Uterus (tissue), 4 donors: ENCODE measurements at places on chromosomes 11 and 22. TPM values are rescaled to one million over a fixed set of nuclear protein-coding genes. Genes with fewer than 3 reads are reported as not detected.

DNA sequence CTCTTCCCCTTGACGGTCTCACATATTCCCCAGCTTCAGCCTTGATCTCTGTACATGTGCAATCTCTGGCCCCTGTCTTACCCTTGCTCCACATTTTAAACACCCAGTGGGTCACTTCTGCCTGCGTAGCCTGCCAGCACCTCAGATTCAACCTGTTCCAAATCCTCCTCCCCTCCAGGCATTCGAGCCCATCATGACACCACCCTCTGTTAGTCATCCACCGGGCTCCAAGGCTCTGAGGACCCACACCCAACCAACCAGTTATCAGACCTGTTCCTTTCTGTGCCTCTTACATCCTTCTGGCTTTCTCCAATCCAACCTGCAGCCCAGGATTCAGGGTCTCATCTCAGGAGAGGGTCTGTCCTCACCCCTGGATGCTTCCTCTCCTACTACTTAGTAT lies 119.8 kb upstream of the TBCEL start:
- H3K4me3 ChIP-seq = no peak overlapping the region
- no peaks in the 10 kb centered on the region for H3K36me3 ChIP-seq
- no peak for DNase-seq
- no peaks in the 10 kb centered on the region for H3K27me3 ChIP-seq
- no peaks in the 10 kb centered on the region for H3K4me1 ChIP-seq

DNA sequence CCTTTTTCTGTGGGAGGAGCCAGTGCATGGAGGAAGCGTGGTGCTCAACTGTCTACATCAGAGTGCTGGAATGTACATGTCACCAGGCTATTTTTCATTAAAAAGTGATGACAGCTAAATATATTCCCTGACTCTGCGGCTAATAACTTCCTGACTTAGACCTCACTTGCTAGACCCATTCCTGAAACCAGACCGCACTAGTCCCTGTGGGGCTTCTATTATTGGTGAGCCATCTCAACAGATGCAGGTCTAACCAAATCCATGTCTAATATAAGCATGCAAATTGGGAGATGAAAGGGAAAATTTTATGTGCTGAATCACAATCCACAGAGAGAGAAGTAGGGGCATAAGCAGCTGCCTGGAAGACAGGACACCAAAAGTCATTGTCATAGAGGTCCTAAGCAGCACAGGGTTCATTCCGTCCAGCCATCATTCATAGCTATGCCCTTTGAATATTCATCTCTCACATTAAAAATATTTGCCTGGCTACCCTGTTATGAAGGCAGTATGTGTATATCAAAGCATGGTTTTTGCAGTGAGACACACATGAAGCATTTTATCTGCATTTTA lies 110.9 kb upstream of the BLID start:
- no peak overlapping the region for H3K27ac ChIP-seq
- H3K27me3 ChIP-seq = no peaks in the 10 kb centered on the region
- H3K36me3 ChIP-seq = no peaks in the 10 kb centered on the region
- no peak overlapping the region for H3K4me3 ChIP-seq

GRCh38 chr11:125393331-125393730 lies 102.7 kb downstream of the FEZ1 start:
- H3K27me3 ChIP-seq = no peaks in the 10 kb centered on the region
- H3K27ac ChIP-seq = no peak overlapping the region
- no peaks in the 10 kb centered on the region for H3K4me1 ChIP-seq
- H3K36me3 ChIP-seq = no peaks in the 10 kb centered on the region
- H3K4me3 ChIP-seq = no peak overlapping the region
- no peak for DNase-seq

DNA sequence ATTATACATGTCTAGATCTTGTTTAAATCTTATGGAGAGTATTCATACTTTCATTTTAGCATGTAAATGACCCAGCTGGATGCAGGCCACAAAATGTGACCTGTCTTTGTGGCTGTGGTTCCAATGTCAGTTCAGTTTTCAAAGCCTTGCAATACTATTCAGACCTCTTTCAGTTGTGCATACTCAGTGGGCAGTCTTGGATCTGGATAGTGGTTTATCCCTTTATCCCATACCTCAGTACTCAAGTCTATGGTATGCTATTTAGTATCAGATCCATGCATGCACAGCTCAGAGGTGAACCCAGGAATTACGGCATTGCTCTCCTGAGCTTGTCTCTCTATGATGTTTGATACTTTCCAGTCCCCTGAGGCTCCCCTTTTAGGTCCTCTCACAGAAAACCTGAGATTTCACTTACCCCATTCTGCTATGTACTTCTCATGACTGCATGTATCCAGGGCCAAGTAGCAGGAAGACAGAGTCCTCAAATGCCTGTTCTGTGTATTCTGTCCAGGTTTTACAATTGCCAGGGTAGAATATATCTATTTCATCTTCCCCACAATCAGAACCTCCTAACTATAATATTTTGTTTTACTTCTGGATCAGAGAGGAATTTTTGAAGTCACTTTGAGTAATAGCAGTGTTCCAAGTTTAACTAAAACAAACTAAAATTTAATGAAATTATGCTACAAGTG lies 6.9 kb upstream of the P4HA3 start:
- H3K27me3 ChIP-seq = no peaks in the 10 kb centered on the region
- DNase-seq = no peak
- H3K4me3 ChIP-seq = no peak overlapping the region
- no peaks in the 10 kb centered on the region for H3K36me3 ChIP-seq
- peak overlapping the region; percentile 55 for H3K27ac ChIP-seq

DNA sequence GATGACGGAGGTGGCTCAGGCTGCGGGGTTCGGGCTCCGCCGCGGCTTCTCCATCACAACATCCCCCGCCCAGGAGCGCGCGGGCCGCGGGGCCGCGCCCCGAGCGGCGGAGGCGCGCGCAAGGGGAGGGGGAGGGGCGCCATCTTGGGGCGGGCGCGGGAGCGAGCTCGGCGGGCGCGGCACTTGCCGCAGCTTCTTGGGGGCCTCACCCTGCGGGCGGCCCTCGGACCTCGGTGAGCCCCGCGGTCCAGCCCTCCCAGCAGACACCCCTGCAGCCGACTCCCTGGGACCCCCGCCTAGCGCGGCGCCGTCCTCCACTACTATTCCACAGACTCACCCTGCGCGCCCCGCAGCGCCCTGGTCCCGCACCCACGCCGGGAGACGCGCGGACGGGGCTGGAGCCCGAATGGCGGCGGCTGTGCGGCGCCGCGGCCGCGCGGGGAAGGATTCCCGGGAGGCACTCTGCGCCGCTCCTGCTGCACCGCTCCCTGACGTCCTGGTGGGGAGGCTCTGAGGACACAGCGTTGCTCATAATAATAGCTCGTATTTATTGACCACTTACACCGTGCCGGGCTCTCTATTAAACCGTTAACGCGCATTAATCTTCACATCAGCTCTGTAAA lies at the start of gene APBB1:
APBB1 (minus strand) TSS at position 86 of the 623 bp plus-strand sequence. CDS start 7,747 bp downstream, outside the sequence.
- peak; percentile 82 for DNase-seq
- H3K27me3 ChIP-seq = no peaks in the 10 kb centered on the region
- peak within 1 kb of the TSS; percentile 90 for H3K4me3 ChIP-seq
- peak within 1 kb of the TSS; percentile 94 for H3K27ac ChIP-seq
- no peaks in the 10 kb centered on the region for H3K36me3 ChIP-seq
- no peaks in the 10 kb centered on the region for H3K4me1 ChIP-seq

SPDYC gene
- not detected for total RNA-seq

UBQLN3 gene
- 2.2 TPM for total RNA-seq

MIOX gene
- total RNA-seq = not detected
